ENCODE measurements at places on chromosomes 5 and 9. TPM values are rescaled to one million over a fixed set of nuclear protein-coding genes. Genes with fewer than 3 reads are reported as not detected.

ZBTB34 gene
- 18.6 TPM for polyA plus RNA-seq

PKD2L2 gene
- polyA plus RNA-seq = 0.26 TPM

GPR150 gene
- polyA plus RNA-seq = not detected

EIF4EBP3 gene
- 11.9 TPM for polyA plus RNA-seq

SLC6A3 gene
- 0.21 TPM for polyA plus RNA-seq

DNA sequence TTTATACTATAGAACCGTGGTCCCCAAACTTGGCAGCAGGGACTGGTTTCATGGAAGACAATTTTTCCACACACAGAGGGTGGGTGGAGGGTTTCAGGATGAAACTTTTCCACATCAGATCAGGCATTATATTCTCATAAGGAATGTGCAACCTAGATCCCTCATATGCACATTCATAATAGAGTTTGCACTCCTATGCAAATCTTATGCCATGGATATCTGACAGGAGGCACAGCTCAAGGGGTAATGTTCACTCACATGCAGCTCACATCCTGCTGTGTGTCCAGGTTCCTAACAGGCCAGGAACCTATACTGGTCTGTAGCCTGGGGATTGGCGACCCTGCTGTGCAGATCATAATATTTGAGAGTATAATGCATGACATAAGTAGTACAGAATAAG lies 1802.2 kb upstream of the ACO1 start:
- no peak for DNase-seq

DNA sequence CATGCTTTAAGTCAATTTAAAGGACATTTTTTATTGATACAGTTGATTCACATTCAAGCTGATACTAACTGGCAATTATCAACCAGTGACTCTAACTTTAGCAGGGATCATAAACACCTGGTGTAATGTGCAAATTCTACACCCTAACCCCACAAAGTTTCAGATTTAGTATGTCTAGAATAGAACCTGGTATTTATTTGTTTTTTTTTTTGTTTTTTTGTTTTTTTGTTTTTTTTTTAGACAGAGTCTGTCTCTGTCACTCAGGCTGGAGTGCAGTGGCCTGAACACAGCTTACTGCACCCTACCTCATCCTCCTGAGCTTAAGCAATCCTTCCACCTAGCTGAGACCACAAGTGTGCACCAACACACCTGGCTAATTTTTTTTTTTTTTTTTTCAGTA lies 311.2 kb upstream of the SEMA6A start:
- DNase-seq = no peak

DNA sequence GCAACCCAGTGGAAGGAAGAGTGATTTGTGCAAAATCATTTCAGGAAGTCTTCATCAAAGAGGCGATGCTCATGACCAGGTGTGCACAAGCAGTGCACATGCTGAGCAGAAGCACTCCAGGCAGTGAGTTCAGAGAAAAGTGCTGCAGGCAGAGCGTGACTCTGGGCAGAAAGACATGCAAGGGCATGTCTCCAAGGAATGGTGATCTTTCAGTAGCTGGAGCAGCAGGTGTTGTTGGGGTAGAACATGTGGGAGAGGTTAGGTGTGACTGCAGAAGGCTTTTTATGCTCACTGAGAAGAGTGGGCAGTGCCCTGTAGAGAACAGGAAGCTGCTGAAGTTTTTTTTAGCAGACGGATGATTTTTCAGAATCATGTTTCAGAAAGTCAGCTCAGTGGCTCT lies 545.4 kb upstream of the TLE4 start:
- peak; percentile 10 for DNase-seq

- DNase-seq = no peak
Measured at GRCh38 chr5:429453-430188, 13.4 kb upstream of the EXOC3 start.

GRCh38 chr5:21145376-21145775 lies 1157.4 kb upstream of the CDH18 start:
- DNase-seq = no peak

DNA sequence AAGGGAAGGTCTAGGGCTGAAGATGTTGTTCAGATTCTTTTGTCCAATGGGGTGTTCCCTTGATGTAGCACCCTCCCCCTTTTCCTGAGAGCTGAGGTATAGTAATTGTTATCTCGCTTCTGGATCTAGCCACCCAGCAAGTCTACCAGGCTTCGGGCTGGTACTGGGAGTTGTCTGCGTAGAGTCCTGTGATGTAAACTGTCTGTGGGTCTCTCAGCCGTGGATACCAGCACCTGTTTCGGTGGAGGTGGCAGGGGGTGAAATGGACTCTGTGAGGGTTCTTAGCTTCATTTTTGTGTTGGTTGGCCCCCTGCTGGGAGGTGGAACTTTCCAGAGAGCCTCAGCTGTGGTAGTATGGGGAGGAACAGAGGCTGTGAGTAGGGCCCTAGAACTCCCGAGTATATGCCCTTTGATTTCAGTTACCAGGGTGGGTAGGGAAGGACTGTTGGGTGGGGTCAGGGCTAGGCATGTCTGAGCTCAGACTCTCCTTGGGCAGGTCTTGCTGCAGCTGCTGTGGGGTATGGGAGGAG lies 25.2 kb upstream of the RIOK2 start:
- no peak for DNase-seq

GRCh38 chr5:33275391-33275790 lies 165.4 kb upstream of the TARS1 start:
- DNase-seq = no peak

- DNase-seq = no peak
Measured at GRCh38 chr9:108083796-108084352, 594.3 kb upstream of the KLF4 start.

- DNase-seq = no peak
Measured at GRCh38 chr9:14197325-14197858, 116.5 kb downstream of the NFIB start.

DNA sequence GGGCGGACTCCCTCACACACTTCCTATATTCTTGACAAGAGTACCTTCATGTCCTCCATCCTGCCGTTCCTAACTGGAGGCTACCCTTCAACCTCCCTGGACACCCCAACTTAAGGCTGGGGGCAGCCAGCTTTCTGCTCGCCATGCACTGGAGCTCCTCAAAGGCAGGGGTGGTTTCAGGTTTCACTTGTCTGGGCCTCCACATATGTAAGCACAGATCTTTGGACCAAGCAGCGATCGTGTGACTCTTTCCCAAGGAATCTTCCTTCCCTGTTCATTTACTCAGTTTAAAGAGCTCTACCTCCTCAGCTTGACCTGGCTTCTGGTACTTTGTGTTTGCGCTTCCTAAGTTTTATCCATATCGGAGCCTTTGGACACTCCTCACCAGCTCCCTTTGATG lies 34.2 kb upstream of the TRPC7 start:
- DNase-seq = peak; percentile 27

- DNase-seq = no peak
Measured at GRCh38 chr9:74958587-74958986, 5.9 kb upstream of the C9orf40 start.

DNA sequence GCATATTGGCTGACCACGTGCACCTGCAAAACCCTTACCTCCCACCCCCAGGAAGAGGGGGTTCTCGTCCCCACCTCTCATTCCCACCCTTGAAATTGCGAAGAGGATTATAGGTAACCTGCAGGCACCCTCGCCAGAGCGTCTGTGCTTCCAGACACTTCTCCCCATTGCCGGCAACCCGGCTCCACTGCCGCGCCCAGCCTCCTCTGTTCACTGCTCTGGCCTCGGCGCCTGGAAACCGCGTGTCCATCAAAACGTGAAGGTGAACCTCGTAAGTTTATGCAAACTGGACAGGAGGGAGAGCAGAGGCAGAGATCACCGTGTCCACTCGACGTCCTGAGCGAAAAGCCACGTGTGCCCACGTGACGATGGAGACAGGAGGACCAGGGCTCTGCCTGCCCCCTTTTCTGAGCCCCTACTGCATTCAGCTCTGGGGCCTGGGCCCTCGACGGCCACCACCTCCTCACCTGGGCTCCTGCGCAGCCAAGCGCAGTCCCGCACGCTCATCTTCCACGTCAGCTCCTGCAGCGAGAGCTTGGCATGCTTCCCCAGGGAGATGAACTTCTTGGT lies 1.9 kb downstream of the TERT start:
- DNase-seq = no peak

DNA sequence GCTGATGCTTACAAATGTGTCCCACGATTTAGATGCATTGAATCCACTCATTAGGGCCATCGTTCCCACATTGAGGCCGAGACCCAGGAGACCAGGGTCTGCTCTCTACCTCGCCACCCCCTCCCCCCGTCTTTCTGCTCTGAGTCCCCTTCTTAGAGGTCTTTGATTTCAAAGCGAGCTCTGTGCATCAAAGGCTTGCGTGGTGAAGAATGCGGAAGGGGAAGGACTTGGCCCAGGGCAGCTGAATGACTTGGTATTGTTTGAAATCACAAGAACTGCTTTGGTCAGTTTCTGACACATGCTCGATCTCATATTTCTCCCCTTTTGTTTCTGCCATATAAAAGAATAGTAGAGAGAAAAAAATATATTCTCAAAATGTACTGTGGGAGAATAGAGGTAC lies 78.3 kb upstream of the IRX1 start:
- DNase-seq = peak; percentile 27

DNA sequence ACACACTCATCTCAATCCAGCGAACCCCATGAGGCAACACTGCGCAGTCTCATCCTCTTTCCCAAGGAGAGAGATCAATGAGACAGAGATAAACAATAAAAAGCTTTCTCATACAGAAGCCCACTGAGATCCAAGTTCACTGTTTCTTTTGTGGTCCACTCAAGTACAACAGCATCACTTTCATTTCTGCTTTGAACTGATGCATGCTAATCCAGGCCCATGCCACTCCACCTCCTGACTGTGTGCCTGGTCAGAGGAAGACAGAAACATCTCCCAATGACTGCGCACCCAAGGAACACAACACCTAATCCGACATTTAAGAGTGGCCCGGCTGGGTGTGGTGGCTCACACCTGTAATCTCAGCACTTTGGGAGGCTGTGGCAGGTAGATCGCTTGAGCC lies 104.0 kb downstream of the SERINC5 start:
- DNase-seq = no peak
